Renal pelvis (tissue), 12 donors: ENCODE measurements at places on chromosomes 2 and 18. TPM values are rescaled to one million over a fixed set of nuclear protein-coding genes. Genes with fewer than 3 reads are reported as not detected.

GRCh38 chr2:241390301-241391206 lies 34.5 kb downstream of the FARP2 start:
- DNase-seq = no peak

DNA sequence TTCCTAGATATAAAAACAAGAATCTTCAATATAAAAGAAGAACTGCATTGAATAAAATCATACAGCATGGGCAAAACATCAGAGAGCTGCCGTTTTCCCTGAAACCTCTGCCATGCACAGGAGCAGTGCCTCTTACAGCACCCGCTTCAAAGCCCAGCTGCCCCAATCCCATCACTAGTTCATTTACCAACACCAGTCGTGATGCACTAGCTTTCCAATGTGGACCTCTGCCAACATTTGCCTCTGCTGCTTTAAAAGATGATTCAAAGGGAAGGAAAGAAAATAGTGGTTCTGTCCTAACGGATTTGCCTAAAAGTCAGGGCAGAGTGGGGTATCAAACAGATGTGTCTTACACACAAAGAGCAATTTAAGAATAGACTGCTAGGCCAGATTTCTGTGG lies 43.4 kb upstream of the AP1S3 start:
- DNase-seq = no peak

DNA sequence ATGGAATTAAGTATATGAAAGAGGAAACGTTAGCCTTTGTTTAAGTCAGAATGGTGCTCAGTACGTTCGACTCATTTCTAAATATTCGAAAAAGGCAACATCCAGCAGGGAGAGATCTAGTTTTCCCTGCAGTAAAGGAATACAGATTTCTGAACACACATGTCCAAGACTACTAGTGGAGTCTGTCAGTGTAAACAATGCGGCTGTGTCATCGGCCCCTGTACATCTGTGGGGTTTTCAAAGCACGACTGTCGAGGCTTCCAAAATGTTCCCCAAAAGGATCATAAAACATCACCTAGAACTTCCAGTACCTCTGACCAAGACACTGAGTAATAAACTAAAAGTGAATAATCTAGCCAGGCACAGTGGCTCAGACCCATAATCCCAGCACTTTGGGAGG lies 112.8 kb downstream of the ZNF516 start:
- DNase-seq = no peak

DNA sequence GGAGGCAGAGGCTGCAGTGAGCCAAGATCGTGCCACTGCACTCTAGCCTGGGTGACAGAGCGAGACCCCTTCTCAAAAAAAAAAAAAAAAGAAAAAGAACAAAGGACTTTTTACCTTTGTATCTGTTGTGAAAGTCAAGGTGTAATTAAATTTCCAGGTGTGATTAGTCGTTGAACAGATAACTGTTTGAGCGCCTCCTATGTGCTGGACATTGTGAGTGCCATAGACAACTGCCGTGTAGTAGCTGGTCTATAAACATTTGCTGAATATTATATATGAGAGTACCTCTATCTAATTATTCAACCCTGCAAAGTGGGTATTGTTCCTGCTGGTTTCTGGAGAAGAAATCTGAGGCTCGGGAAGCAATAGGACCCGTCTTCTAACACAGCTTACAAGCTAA lies 71.8 kb downstream of the ASAP2 start:
- DNase-seq = no peak

DNA sequence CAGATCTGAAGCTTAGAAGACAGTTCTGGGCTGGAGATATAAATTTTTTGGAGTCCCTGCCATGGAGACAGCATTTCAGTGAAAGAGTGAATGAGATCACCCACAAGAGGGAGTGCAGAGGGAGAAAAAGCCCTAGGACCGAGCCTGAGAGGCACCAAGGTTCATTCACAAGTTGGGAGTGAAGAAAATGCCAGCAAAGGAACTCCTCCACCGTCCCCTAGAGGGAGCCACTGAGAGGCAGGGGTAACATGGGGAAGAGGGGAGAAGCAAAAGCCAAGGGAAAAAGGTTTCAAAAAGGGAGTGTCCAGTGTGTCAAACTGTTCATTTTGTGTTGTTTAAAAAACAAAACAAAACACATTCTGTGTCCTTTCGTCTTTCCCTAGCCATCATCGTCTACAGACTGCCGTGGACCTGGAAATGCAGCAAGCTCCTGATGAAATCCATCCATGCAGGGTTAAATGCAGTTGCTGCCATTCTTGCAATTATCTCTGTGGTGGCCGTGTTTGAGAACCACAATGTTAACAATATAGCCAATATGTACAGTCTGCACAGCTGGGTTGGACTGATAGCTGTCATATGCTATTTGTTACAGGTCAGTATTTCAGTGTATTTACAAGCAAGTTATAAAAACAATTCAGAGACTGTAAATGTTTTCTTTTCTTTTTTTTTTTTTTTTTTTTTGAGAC lies 19.1 kb downstream of the CYBRD1 start:
- no peak for DNase-seq

DNA sequence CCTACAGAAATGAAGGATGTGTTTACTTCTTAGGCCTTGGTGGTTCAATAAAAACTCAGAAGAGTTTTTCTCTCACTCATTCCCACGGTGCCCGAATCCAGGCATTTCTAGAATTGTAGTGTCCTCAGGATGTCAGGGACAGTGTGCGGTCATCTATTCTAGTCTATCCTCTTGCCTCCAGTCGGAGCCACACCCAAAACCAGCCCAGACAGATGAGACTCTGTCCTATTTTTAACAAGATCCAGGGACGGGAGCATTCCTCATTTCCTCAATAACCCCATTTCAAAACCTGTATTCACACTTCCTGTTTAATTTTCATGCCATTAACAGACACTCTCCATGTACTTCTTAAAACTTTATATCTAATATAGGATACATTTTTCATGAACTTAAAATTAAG lies 11.6 kb upstream of the RBMS1 start:
- DNase-seq = no peak

DNA sequence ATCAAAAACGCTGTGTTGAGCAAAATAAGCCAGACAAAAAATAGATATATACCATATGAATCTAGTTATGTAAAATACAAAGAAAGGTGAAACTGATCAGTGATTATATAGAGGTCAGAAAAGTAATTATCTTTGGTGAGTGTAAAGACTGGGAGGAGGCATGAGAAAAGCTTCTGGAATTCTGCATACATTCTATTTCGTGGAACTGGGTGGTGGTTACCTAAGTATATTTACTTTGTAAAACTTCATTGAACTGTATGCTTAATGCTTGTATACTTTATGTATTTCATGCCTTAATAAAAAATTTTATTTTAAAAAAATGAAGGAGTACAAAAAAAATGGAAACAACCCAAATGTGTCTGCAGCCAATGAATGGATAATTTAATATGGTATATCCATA lies 153.1 kb upstream of the ALPP start:
- DNase-seq = no peak

- no peak for DNase-seq
Observed at GRCh38 chr2:98691303-98691702, 39.6 kb downstream of the MGAT4A start.

DNA sequence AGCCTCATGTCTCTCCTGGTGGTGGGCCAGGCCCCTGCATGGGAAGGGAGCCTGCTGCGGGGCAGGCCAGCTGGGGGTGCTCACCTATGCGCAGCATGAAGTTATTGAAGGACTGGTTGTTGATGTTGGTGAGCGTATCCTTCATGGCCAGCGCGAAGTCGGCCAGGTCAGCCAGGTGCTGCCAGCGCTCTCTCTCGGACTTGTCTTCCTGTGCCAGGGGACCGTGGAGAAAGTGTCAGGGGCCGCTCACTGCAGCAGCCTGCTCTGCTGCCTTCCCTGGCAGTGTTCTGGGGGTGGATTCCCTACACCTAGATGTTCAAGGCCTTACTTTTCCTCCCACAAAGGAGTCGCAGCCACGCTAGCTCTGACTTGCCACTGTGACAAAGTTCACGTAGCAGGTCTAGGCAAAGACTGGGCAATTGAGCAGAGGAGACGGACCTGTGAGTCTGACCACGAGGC lies 28.2 kb downstream of the CENPO start:
- no peak for DNase-seq

DNA sequence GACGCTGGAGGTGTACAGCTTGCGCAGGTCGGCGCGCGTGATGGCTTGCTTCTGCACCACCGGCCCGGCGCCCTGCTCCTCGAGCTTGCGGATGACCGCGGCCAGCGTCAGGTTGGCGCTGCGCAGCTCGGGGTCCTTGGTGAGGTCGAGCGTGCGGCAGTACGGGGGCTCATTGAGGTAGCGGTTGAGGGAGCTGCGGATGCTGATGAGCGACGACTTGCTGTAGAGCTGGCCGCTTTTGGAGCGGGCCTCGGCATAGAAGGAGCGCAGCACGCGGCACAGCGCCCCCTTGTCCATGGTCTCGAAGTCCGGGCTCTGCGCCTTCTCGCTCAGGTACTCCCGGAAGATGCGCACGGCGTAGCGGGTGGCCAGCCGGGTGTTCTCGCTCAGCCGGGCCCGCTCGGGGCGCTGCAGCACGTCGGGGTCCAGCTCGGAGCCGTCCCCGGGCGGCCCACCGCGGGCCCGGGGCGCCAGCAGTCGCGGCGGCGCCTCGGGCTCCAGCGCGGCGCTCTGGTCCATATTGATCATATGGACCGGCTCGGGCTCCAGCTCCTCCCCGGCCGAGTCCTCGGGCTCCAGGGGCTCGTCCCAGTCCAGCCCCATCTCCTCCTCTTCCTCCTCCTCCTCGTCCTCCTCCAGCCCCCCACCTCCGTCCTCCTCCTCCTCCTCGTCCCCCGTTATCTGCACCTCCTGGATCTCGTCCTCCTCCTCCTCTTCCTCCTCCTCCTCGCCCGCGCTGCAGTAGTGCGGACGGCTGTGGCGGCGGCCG lies 523 bp downstream of the KCTD1 start:
- peak; percentile 83 for DNase-seq

GRCh38 chr2:128487650-128488387 lies 169.2 kb upstream of the HS6ST1 start:
- no peak for DNase-seq

The REG1B gene
- not detected for polyA plus RNA-seq

GRCh38 chr2:75952173-75952572 lies 241.5 kb upstream of the GCFC2 start:
- DNase-seq = no peak

- no peak for DNase-seq
Observed at GRCh38 chr2:189022053-189022481, 47.9 kb downstream of the COL3A1 start.

- no peak for DNase-seq
Observed at GRCh38 chr2:120989512-120990441, 254.1 kb downstream of the GLI2 start.

- no peak for DNase-seq
Observed at GRCh38 chr2:184178229-184178628, 420.1 kb upstream of the ZNF804A start.

- DNase-seq = no peak
Observed at GRCh38 chr2:20925265-20925889, 102.5 kb upstream of the LDAH start.

GRCh38 chr18:58315739-58316215 lies 271.8 kb downstream of the NEDD4L start:
- DNase-seq = no peak
